ENCODE measurements at places on chromosomes 13 and 19.

- no peak for DNase-seq
Observed at GRCh38 chr13:86710013-86710412, 910.8 kb upstream of the SLITRK6 start.

- no peak for DNase-seq
Observed at GRCh38 chr19:29583196-29583999, 22.7 kb upstream of the POP4 start.

- no peak for DNase-seq
Observed at GRCh38 chr13:79796136-79796535, 315.2 kb downstream of the NDFIP2 start.

DNA sequence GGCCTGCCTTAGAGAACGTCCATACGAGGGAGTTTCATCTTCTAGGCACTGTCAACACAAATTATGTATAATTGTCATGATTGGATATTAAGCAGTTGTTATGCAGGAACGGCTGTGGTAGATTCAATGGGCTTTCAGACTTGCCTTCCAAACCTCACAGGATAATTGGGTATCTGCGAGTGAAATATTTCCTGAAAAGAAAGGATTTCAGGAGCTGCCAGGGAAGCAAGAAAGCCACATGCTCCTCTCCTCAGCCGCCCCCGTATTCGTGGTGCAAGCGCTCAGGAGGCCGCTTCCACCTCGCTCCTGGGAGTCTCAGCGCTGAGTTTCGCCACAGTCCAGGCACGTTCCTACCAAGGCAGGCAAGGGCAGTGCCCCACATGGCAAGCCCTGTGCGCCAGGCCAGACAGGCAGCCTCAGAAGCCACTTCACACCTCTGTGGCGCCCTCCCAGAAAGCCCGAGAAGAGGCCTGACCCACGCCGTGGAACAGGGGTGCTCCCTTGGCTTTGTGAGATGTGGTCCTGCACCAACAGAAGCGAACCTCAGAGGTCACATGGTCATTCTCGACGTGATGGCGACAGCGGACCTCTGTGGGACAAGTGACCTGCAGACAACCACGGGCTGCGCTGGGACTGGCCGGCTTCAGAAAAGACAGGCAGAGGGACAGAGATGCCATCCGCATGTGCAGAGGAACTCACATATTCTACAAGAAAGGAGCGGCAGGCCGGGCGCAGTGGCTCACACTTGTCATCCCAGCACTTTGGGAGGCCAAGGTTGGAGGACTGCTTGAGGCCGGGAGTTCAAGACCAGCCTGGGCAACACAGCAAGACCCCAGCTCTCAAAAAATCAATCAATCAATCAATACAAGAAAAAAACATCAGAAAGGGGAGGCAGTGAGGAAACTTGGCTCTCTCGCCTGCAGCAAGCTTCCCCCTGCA, 41.4 kb downstream of the CEBPG start:
- DNase-seq, result no peak

DNA sequence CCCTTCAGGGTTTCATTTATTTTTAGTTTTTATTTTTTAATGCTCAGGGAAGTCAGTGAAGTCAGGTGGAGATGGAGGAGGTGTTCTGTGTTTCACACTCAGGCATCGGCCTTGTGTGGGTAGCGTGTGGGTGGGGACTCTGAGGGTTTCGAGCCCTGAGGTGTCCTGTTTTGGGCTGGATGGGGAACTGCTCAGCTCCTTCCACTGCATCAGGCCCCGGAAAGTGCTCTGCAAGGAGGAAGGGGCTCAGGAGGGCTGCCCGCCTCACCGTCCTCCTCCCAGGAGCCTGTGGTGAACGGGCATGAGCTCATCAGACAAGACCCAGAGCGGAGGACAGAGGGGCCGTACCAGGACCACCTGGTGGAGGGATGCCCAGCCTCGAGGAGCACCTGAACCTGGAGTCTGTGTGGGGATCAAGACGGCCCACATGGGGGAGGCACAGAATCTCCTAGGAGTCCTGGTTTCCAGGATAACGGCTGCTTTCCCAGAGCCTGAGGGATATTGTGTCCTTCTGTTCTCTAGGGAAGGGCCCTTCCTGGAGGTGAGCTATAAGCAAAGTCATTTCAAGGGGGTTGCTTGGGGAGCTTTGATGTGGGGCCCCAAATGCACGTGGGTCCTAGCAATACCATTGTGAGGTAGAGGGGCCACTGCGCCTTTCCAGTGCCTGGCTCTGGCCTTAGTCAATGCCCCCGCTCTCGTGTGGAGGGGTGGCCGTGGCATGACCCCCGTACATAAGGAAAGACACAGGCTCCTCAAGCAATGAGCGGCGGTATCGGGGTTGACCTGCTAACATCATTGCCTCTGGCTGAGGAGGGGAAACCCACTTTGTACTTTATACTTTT, 13.5 kb upstream of the GAS6 start:
- DNase-seq, result peak; percentile 29

DNA sequence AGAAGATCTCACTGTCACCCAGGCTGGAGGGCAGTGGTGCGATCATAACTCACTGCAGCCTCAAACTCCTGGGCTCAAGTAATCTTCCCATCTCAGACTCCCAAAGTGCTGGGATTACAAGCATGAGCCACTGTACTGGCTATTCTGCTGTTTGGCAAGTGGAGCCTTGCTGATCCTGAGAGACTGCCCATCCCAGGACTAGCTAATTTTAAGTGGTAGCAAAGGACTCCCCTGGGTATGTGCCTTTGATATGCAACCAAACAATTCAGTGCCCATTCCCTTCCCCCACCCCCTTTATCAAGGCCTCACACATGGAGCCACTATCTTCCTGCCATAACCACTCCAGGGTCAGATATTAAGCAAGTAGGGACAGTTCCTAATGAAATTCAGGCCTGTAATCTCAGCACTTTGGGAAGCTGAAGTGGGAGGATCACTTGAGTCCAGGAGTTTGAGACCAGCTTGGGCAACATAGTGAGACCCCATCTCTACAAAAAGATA, 17.0 kb upstream of the ZNF460 start:
- DNase-seq, result no peak

- no peak for DNase-seq
Observed at GRCh38 chr19:12000152-12000981, 35.1 kb downstream of the ZNF433 start.

GRCh38 chr13:110270507-110270906, 36.5 kb downstream of the COL4A1 start:
- DNase-seq, result peak; percentile 87

DNA sequence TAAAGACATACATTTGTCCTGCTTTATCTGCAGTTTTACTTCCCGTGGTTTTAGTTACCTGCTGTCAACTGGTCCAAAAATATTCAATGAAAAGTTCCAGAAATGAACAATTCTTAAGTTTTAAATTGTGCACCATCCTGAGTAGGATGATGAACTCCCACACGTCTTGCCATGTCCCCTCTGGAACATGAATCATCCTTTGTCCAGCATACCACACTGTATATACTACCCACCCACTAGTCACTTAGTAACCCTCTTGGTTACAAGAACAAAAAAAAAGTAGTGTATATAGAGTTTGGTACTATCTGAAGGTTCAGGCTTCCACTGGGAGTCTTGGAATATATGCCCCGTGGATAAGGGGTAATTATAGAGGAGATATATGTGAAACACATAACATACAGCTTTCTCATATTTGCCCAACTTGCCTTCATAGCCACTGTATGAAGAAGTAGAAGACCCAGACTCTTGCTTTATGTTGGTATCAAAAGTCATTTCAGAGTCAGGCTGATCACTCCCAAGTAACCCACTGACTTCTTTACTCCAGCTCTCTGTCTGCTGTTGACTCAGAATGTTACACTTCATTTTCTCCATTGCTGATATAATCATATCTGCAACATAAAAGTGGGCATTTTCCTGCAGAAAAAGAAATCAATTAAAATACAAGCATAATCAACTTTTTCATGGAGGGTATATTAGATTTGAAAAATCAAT, 19.3 kb downstream of the RUBCNL start:
- no peak for DNase-seq

GRCh38 chr19:39843919-39844793, 2.0 kb downstream of the FBL start:
- no peak for DNase-seq

DNA sequence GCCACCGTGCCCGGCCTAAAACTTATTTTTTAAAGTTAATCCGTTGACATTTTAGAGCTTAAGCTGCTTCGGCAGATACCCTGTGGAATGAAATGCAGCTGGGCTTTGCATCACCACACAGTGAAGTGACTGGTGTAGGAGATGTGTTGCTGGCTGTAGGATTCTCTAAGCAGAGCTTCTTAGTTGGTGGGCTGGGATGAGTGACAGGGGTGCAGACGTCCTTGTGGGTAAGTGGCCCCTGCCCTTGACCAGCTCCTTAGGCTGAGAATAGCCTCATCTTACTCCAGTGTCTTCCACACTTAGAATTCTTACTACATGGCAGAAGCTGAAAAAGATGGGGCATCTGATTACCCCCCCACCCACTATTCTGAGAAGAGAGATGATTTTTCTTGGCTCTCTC, 11.6 kb downstream of the GATAD2A start:
- no peak for DNase-seq

DNA sequence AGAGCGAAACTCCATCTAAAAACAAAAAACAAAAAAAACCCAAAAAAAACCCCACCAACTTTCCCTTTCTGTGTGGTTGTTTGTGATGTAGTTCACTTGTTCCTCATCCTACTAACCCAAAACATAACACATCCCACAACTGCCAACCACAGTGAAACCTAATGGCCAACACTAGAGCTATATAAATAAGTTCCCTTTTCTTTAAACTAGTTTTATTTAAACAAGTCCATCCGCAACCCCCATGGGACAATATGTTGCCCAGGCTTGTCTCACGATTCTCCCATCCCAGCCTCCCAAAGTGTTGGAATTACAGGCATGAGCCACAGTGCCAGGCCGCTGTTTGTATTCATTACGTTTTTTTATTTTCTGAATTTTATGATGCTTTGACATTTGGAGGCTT, 71.2 kb upstream of the ADGRE5 start:
- DNase-seq, result no peak

GRCh38 chr13:108223687-108224503, 5.7 kb downstream of the ABHD13 start:
- no peak for DNase-seq

GRCh38 chr13:112001571-112001970, 65.4 kb upstream of the SOX1 start:
- DNase-seq, result no peak

DNA sequence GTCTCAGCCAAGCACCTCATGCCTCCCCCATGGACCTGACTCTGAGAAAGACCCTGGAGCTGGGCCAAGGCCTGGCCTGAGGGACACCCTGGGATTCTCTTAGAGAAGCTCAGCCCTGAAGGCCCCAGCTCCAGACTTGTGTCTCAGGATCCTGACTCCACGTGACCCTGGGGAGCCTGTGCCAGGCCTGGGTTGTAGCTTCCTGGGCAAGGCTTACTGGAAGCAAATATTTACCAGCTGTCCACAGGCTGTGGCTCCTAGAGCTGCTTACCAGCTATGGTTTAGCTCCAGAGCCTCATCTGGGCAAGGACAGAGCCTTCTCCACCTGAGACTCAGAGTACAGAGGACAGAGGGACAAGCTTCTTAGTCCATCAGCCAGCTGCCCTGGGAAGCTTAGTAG, 61.0 kb upstream of the CEACAM8 start:
- no peak for DNase-seq

DNA sequence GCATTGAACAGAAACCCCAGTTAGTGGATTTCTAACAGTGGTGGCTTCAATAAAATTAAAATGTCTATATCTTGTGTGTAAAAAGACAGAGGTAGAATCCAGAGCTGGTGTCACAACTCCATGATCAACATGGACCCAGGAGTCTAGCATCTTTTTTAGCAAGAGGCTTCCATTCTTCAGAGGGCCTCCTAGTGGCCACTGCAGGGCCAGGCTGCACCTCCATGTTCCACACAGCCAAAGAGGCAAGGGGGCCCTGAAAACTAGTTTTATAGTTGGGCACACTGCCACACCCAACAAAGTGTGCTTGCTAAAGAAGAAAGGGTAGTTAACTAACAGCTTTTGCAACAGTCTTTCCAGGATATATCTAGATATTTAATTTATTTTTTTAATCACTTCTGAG, 12.9 kb downstream of the N4BP2L1 start:
- no peak for DNase-seq

GRCh38 chr19:36916991-36917390, 859 bp downstream of the ZNF568 start:
- DNase-seq, result no peak

GRCh38 chr19:5512715-5513114, 55.0 kb downstream of the TINCR start:
- DNase-seq, result no peak

GRCh38 chr13:113216254-113217048, 7.0 kb downstream of the CUL4A start:
- DNase-seq, result no peak

DNA sequence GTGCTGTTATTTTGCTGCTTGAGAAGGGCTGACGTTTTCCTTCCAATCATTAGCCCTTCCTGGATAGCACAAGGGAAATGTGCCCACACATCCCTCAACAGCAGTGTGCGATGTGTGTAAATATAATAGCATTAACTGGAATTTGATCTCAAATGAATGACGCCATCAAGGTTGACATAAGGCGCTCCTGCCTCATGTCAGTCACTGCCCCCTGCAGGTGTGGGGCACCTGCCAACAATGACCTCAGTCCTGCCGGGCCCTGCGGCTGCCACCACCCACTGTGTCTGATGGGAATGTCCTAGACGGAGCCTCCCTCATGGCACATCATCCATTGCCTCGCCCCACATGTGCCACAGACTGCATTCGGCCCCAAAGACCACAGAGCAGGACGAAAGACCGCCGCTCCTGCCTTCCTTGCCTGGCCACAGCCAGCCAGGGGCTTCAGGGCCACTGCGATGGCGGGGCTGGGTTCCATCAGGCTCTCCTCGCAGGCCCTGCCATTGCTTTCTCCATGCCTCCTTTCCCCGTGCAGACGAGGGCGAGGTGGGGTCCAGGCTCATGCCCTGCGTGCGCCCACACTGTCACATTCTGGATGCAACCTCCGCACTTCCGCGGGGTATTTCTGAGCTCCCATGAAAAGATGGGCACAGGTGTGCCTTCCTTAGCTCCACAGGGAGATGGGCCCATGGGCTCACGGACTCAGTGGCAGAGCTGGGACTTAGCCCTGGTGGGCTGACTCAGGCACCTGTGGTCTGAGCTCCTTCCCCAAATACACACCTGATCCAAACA, 146.7 kb downstream of the SOX1 start:
- DNase-seq, result no peak

DNA sequence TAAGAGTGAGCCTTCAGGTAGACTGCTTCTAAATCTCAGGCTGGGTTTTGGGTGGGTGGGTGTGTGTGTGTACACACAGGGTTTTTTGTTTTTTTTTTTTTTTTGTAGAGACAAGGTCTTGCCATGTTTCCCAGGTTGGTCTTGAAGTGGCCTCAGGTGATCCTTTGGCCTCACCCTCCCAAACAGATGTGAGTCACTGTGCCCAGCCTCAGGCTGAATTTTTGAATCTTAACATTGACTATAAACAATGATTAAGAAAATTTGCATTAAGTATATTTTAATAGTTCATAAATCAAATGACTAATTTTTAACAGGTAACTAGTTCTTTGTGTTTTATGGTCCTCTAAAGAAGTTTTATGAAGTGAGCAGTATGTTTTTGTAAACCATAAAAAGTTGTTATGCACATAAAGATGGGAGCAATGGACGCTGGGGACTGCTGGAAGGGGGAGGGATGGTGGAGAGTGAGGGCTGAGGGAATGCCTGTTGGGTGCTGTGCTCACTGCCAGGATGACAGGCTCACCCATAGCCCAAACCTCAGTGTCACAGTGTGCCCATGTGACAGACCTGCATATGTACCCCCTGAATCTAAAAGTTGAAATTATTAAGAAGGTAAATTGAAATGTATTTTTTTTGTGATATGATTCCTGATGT, 60.2 kb downstream of the ZNF136 start:
- DNase-seq, result no peak

- no peak for DNase-seq
Observed at GRCh38 chr19:39325778-39326665, 5.4 kb upstream of the LRFN1 start.
